ENCODE measurements at places on chromosomes 3 and 15. TPM values are rescaled to one million over a fixed set of nuclear protein-coding genes. Genes with fewer than 3 reads are reported as not detected.

Gene CORO2B
- 9.2 TPM for total RNA-seq

Gene C15orf61
- total RNA-seq: 3.0 TPM

DNA sequence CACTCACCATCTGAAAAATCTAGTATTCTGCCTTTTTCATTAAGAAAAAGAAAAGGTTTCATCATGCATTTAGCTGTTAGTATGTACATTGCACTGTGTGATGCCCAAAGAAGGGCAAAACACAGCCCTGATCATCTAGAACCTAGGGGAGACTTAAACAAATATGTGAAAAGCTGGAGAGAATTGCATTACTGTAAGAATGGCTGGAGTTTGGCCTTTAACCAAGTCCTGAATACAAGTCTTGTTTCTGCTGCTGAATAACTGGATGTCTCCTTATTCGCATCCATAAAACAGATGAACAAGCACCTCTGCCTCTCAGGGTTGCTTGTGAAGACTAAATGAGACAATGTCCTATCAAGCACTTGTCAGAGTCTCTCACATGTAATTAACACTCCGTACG lies 233.4 kb upstream of the LRTM1 start:
- H3K36me3 ChIP-seq: no peaks in the 10 kb centered on the region
- no peaks in the 10 kb centered on the region for H3K4me1 ChIP-seq
- H3K4me3 ChIP-seq: no peak overlapping the region
- H3K27ac ChIP-seq: no peak overlapping the region

GRCh38 chr15:27092390-27092789 lies 121.4 kb downstream of the GABRG3 start:
- H3K4me1 ChIP-seq: no peaks in the 10 kb centered on the region
- no peak overlapping the region for H3K27ac ChIP-seq
- H3K27me3 ChIP-seq: no peaks in the 10 kb centered on the region
- no peak overlapping the region for H3K4me3 ChIP-seq

DNA sequence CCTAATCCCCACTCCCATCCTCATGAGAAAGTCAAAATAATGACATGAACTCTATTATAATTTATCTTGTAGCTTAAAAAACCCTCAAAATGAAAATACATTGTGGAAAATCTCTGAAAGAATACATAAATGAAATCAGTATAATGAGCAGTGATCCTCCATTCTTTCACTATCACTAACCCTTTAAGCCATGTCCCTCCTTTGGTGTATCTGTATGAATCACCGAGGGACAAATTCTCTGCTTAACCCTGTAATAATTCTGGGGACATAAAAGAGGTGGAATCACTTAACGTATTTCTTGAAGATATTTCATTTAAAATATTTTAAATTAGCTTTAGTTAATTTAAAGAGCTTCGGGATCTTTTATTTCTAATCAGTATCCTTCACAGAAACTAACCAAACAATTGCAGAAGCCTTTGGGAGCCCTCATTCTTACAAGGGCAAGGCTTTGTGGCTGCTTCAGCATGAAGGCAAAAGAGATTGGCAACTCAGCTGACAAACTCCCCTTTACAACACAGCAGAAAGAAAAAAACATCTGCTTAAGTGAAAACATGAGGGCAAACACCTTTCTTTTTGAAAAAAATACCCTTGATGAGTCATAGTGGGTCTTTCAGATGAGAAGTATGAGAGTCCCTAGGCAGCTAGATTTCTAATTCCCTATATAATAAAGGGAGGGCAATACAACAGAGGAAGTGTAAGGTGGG lies 44.0 kb upstream of the ALCAM start:
- no peak for DNase-seq
- no peaks in the 10 kb centered on the region for H3K4me1 ChIP-seq
- H3K27me3 ChIP-seq: no peaks in the 10 kb centered on the region
- no peak overlapping the region for H3K27ac ChIP-seq

All from aorta (tissue), 5 donors.